ENCODE measurements at places on chromosomes 2 and 18.

DNA sequence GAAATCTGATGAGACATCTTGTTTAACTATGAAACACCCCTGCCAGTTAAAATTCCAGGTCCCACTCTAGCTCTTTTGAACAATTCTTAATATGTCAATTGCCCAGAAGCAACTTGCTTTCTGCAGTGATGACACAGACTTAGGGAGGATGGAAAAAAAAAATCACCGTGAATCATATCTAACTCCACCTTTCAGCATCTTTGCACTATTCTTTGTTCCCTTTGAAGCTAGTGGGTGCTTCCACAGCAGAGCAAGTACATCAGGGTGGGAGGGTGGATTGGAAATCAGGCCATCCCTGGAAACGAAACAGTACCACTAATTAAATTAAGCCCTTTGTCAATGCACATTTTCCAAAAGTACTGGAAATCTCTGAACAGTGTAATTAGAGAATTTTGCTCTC lies 324.3 kb upstream of the MEIS1 start:
- no peak for DNase-seq

- DNase-seq = no peak
Measured at GRCh38 chr18:72847771-72848170, 20.0 kb downstream of the NETO1 start.

DNA sequence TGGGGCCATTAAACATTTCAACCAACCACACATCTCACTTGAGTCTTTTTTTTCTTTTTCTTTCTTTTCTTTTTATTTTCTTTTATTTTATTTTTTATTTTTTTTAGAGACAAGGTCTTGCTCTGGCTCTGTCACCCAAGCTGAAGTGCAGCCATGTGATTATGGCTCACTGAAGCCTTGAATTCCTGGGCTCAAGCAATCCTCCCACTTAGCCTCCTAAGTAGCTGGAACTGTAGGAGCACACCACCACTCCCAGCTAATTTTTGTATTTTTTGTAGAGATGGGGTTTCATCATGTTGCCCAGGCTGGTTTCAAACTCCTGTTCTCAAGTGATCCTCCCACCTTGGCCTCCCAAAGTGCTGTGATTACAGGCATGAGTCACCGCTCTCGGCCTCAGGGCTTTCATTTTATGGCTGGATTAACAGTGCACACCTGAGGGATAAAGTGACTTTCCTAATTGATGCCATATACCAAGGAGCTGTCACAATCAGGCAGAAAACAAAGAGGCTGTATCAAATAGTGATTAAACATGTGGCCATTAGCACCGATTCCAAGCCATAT lies 21.5 kb downstream of the KIAA2012 start:
- DNase-seq = no peak

- no peak for DNase-seq
Measured at GRCh38 chr2:120224256-120224655, 1.1 kb upstream of the TMEM185B start.

- no peak for DNase-seq
Measured at GRCh38 chr2:75140288-75140687, 59.0 kb downstream of the TACR1 start.
